ENCODE measurements at places on chromosomes 6 and 20.

DNA sequence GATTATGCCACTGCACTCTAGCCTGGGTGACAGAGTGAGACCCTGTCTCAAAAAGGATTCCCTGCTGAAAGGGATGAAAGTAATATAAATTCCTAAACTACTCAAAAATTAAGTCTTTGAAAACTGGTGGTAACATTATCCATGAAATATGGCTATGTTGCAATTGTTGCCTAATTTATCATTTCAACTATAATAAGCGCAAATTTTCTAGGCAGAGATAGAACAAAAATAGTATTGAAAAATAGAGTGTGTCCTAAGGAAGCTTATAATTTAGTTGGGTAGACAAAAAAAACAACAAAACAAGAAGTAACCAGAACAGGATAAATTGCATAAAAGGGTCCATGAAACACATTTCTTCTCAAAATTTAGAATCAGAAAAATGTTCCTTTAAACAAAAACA is 68.0 kb downstream of the FKBP5 start:
- no peak for DNase-seq

- DNase-seq, result no peak
These were observed 91.0 kb upstream of the SNX9 start for GRCh38 chr6:157732007-157732406.

DNA sequence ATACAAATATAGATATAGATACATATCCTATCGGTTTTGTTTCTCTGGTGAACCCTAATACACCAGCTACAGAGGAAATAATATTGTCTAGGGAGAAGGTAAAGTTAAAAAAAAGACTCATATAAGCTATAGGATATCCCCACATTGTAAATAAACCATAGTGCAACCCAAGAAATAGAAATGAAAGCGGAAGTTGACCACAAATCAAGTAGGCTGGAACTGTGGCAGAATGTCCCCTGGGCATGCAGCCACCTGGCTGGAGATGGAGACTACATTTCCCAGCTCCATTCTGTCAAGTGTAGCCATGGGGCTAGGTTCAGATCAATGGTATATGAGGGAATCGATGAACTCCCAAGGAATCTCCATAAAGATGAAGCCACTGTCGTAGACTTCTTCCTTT is 70.1 kb upstream of the RPS6KA2 start:
- DNase-seq, result no peak

- no peak for DNase-seq
These were observed 8.0 kb upstream of the SIM1 start for GRCh38 chr6:100472674-100473073.

- no peak for DNase-seq
These were observed 67.9 kb upstream of the THBS2 start for GRCh38 chr6:169321546-169321945.
